Activated T-cell treated with anti-CD3 and anti-CD28 coated beads for 48 hours (primary cell): ENCODE measurements at places on chromosomes 13 and 19.

DNA sequence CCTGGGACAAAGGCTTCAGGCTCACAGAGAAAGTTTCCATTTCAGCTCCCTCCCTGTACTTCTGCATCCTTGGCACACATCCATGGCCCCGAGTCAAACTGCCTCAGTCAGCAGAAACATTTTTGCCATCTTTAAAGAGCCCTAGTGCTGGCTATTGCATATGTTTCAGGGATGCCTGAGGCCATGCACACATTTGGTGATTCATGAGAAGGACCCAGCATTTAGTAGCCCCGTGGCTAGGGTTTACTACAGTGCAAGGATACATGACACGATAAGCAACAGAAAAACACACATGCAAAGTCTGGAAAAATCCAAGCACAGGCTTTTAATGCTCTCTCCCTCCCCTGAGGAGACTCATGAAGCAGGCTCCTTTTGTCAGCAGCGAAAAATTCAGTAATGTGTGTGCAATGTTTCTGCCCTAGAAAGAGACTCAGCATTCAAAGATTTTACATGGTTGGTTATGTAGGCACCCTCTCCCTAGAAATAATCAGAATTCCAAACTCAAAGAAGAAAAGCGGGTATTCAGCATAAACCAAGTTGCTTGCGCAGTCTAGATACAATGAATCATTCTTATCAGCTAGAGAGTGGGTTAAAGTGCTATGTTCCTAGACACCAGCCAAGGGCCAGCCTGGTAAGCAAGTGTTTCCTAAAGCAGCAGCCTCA is 17.6 kb downstream of the ACOD1 start:
- no peak for DNase-seq

DNA sequence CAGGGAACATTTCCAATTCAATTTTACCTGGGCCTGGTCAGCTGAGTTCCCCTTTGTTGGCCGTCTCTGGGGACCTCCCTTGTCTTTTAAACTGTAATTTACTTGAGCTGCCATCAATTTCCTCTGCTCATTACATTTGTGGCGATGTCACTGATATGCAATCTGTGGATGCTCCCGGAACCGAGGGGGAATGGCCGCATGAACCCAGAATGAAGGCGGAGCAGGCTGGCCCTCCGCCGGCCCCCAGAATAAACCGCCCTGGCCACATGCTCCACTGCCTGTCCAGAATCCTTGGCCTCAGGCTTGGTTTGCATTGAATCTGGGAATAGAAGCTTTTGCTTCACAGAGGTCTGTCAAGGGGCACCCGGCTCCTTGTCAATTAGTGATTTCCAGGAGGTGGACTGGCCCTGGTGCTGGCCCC is 276.8 kb downstream of the TEX29 start:
- DNase-seq, result no peak

- no peak for DNase-seq
Observed at GRCh38 chr19:50703915-50704796, 15.4 kb downstream of the SHANK1 start.

- peak; percentile 43 for DNase-seq
Observed at GRCh38 chr19:56105090-56105701, 15.9 kb downstream of the ZNF787 start.

GRCh38 chr19:4768934-4769777 is 22.4 kb upstream of the FEM1A start:
- peak; percentile 72 for DNase-seq

DNA sequence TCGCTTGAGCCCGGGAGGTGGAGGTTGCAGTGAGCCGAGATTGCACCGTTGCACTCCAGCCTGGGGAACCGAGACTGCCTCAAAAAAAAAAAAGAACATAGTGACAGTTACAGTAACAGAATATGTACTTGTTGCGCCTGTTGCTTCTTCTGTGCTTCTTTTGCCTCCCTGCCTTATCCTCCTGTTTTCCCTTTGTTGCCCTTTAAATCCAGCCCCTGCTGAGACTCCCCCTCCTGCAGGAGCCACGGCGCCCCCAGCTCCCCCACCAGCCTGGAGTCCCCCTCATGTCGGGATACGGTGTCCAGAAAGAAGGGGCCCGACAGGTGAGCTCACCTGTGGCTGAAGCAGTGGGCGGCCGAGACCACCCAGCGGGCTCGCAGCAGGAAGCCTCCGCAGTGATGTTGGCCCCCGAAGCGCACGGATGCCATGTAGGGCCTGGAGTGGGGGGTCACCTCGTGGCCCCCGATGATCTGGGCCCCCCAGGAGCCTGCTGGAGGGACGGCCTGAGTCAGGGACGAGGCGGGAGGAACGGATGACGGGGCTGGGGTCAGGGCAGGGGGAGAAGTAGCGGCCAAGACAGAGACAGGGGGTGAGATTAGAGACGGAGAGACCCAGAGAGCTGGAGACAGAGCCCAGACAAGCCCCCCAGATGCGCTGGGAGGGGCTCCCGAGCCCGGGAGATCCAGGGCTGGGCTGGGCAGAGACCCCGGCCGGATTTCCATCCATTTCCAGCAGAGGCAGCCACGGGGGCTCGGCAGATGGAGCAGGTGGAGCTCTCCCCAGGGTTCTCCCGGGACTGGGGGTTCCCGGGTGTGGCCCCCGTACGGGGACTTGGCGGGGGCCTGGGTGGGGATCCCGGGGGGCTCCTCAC is 536 bp downstream of the PRSS57 start:
- DNase-seq, result no peak

DNA sequence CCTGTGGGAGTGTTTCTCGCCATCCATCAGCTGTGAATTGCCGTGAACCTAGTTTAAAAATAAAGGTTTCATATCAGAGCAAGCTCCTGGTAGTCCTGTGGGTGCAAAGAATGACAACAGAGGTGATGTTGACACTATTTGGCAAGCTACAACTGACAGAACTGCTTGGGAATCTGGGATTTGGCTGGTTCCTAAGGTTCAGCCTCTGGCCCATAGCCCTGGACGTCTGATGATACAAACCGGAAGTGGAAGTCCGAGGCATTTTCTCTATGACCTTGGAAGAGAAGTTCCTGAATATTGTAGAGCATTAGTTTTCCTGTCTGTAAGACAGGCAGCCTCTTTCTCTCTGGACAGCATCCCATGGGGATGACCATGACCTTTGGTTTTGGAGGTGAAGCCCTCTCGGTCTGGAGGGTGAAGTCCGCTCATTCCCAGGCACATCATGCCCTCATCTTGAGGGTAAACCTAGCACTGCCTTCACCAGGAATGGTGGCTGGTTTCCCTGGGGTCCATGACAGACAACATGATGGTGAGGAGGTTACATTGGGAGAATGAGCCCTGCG is 29.1 kb downstream of the GATAD2A start:
- no peak for DNase-seq

DNA sequence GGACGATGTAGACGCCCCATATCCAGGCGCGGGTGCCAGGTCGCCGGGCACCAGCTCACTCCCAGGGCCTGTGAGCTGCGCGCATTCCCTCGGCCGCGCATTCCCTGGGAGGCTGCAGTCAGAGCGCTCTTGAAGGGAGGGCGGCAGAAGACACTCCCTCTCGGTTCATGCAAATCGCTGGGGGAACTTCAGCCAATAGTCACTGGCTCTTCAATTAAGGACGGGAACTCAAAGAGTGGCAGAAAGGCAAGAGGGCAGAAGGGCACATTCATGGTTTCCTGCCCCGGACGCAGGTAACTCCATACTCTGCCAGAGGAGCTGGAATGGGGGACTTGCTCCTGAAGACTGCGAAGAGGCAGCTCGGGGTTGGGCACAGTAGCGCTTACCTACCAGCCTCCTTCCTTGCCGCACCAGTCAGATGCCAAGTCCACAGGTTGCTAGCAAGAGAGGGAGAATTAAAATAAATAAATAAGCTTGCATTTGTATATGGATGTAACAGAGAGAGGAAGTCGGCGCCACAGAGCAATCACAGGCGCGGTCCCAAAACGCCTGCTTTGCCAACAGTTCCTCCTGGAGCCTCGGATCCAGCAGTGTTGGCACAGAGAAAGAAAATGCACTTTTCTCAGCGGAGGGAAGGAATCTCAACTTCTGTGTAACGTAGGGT is 459 bp downstream of the PCDH20 start:
- no peak for DNase-seq

- DNase-seq, result no peak
Observed at GRCh38 chr13:39377699-39378098, 225.3 kb downstream of the LHFPL6 start.

DNA sequence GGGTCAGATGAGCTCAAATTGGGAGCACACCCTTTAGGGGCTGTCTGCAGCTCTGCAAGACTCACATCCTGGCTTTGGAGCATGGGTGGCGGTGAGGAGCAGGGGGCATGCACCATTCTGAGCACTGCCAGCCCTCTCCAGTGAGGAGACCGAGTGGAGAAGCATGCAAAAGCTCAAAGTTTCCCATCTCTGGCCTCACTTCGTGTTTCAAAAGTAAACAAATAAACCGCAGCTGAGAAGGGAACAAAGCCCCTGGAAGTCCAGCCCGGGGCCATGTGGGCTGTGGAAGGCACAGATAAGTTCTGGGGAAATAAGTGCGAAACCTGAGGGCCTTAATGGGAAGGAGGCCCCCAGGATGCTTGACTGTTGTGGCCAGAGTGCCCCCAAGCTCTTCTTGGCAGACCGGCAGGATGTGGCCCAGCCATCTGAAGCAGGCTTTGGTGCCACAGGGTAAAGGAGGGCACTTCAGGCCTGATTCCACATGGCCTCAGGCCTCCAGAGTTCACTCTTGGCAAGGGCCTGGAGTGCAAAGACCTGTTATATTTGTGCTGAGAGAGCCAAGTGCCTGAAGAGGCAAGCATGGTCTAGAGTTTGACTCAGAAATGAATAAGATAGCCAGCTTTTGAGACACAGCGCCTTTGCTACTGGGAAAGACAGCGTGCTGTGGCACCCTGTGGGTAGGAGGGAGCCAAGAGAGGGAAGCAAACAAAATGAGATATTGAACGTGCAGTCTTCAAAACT is 1.2 kb downstream of the MEDAG start:
- no peak for DNase-seq

- DNase-seq, result peak; percentile 63
Observed at GRCh38 chr13:28819735-28820098, 422 bp upstream of the MTUS2 start.

GRCh38 chr13:106602178-106602577 is 34.2 kb upstream of the ARGLU1 start:
- no peak for DNase-seq

DNA sequence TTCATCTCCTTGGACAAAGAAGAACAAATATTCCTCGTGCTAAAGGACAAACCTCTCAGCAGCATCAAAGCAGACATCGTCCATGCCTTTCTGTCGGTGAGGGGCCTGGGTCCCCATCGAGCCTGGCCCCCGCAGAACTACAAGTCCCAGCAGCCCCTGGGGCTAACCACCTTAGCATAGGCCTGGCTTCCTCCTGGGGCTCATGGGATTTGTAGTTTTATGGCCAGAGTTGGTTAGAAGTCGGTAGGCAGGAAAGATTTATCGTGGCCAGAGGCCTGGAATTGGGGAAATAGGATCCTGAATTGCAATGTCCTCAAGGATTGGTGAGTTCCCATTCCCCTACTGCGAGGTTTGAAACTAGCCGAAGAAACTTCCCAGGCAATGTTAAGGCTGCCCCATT is 19.6 kb downstream of the TMEM150B start:
- DNase-seq, result peak; percentile 32

DNA sequence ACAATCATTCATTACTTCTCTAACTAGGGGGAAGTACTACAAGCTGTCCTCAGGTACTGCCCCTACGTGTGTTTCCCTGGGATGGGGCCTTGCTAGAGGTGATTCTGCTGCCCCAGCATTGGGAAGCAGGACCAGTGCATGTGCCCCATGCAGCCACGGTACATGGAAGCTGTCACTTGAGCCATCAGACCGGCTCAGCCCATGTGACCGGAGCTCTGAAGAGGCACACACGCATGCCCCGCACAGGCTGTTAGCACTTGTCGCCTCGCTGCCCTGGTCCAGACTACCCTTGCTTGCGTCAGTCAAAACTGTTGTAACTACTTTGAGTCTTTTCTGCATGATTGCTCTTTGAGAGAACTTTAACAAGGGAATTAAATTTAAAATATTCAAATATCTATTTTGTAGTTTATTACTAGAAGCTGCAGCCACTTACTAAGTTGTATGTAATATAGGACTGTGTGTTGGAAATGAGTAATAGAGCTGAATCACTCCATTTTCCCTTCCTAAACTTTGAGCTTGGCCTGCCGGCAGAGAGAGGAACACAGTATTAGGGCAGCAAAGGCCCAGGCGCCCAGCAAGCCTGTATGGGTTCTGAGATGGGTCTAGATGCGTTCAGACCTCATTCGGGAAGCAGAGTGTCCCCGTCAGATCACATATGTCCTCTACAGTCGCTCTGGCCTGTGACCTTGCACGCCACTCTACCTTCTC is 42.2 kb downstream of the DHRS12 start:
- DNase-seq, result no peak

DNA sequence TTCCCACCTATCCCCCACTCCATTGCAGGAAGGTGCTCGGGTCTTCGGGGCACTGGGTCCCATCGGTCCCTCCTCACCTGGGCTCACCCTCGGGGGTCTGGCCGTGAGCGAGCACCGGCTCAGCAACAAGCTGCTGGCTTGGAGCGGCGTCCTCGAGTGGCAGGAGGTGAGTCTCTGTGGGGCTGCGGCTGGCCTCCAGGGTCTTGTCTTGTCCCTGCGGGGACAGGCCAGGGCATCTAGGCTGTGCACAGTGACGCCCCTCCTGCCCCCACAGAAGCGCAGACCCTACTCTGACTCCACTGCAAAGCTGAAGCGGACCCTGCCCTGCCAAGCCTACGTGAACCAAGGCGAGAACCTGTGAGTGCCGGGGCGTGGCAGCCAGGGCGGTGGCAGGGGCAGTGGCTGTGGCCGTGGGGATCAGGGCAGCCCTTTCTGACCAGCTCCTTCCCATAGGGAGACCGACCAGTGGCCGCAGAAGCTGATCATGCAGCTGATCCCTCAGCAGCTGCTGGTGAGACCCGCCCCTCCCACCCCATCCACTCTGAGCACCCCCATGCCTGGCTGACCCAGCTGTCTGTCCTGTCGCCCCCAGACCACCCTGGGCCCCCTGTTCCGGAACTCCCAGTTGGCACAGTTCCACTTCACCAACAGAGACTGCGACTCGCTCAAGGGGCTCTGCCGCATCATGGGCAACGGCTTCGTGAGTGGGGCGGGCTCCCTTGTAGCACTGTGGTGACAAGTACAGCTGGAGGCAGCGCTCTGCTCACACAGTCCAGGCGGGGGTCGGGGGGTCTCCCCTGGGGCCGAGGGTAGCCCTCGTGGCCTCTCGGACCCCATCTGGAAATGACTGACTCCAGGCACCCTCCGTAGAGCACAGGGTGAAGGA is 3.7 kb downstream of the PTOV1 start:
- DNase-seq, result no peak

GRCh38 chr19:16070366-16070990 is 5.8 kb upstream of the TPM4 start:
- peak; percentile 74 for DNase-seq

DNA sequence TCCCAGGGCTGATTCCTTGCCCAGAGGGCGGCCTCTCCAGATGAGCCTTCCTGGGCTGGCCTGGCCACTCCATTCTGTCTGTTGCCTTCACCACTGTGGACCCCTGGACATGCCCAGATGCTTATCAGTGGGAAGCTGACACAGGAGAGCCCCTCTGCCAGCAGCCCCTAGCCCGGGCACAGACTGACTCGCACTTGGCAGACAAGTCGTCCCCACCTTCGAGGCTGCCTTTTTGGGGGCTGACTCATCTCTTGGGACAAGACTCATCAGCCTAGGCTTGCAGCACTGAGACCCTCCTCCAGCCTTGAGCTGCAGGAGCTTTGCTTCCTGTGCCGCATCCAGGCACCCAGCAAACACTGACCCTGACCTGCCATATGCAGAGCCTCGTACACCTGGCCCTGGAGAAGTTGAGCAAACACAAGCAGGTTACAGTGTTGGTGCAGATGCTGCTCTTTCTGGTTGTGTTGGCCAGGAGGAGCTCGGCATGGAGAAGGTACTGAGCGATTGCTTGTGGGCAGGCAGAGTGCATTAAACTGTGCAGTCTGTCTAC is 8.1 kb downstream of the CHST8 start:
- no peak for DNase-seq
